GM12864 (cell line): ENCODE measurements at places on chromosomes 11 and 22.

DNA sequence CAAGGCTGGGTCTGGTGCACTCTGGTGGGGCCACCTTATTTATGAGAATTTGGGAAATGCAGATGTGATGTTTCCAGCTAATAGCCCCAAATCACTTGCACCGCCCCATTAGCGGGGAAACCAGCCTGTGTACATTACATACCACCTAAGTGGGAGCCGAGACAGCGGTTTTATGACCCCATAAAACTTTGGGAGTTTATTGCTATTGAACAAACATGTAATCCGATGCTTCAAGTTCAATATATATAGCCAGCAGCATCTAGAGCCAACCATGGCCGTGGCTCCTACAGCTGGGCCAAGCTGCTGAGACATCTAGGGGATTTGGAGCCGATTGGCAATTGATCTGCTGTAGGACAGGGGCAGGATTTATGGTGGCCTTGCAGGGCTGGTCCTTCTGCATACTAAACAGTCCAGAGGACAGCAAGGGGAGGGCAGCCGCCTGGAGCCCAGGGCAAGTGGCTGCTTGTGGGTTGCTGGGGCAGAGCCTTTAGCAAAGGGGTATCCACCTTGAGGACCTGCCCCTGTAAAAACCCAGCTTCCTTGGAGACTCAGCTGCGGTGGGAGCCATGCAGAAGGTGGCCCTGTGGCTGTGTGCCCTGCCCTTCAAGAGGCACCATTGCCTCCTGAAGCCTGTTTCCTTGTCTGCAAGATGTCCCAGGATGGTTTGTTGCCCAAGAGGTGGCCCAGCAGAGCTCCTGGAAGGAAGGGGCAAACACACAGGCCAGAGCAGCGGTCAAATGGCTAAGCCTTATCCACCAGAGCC is 47.9 kb upstream of the CCDC188 start:
- DNase-seq: no peak

GRCh38 chr11:46382646-46383403 is 1.4 kb downstream of the MDK start:
- DNase-seq: no peak

- no peak for DNase-seq
Measured at GRCh38 chr11:11622340-11622706, 518 bp upstream of the GALNT18 start.

DNA sequence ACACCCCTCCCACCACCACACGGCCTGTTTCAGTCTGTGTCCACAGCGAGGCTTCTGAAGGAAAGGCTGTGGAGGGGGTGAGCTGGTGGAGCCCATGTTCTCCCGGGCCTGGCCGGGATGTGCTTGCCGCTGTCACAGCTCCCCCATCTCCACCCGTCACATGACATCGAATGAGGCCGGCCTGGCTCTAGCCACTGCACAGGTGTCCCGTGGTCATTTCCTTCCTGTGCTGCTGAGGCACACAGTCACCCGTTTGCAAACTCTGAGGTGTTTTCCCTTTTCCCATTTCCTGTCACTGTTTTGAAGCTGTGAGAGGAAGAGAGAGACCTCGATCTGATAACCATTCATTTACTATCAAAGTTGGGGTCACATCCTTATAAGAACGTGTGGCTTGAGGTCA is 55.7 kb upstream of the CLDN5 start:
- DNase-seq: no peak

GRCh38 chr22:27472975-27473374 is 328.6 kb downstream of the MN1 start:
- no peak for DNase-seq

DNA sequence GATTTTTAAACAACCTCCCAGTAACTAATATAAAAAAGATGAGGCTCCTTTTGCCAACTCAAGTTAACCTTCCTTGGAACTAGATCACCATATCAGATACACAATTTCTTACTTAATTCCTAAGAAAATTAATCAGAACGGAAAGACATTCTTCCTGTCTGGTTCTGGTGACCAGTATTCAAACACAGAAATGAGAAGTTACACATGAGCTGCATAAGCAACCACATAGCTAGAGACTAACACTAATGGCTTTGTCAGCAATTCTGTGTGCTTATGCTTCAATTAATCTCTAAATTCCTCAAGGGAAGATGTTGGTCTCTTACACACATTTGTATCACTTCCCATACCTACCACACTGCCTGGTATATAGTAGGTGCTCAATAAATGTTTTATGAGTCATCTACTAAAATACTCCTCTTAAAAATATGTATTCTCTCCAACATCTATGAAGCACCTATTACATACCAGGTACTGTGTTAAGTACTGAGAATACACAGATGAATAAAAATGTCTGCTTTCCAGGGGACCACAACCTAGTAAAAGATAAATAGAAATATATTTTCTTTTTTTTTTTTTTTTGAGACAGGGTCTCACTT is 54.5 kb downstream of the GAB2 start:
- DNase-seq: no peak

- no peak for DNase-seq
Measured at GRCh38 chr11:114130629-114131277, 71.2 kb downstream of the ZBTB16 start.

- no peak for DNase-seq
Measured at GRCh38 chr11:119120639-119121007, 757 bp upstream of the HINFP start.

GRCh38 chr11:132464003-132464342 is 1068.3 kb downstream of the OPCML start:
- no peak for DNase-seq

DNA sequence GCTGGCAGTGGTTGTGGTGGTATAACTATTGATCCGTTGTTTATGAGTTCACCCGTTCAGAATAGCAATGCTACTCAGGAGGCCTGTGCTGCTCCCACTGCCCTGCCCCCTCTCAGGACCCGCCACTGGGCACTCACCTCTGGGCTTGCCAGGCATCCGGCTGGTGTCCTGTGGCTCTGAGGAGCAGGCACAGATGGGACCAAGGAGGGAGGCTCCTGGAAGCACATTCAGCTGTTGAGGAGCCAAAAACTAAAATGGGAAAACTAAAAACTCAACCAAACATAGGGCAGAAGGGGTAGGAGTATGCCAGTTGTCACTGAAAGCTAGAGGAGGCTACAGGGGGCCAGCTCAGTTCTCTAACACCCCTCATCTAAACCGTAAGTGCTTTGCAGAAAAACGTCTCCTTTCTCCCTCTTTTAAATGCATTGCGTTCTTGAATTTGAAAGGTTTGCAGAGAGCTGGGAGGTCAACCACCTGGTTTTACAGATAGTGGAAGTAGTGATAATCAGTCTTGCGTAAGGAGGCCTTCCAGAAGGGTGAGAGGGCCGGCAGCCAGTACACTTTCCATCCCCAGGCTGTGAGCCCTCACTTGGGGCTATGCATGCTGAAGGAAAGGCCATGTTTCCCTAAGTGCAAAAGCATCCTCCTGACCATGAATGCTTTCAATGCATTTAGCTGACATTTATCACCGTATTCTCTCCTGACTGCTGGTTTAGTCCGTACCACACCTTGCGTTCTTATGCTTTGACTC is 547.4 kb downstream of the NTM start:
- no peak for DNase-seq

DNA sequence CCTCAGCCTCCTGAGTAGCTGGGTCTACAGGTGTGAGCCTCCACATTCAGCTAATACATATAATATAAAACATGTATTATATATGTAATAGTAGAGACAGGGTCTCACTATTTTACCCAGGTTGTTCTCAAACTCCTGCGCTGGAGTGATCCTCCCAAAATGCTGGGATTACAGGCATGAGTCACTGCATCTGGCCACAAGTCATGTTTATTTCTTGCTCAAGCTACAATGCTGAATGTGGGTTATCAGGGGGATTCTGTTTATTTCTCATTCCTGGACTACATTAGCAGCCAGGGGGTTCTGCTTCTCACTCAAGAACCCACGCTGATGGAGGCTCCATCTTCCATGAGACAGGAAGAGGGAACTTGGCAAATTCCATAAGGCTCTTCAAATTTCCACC is 24.8 kb downstream of the FOLR3 start:
- DNase-seq: no peak

DNA sequence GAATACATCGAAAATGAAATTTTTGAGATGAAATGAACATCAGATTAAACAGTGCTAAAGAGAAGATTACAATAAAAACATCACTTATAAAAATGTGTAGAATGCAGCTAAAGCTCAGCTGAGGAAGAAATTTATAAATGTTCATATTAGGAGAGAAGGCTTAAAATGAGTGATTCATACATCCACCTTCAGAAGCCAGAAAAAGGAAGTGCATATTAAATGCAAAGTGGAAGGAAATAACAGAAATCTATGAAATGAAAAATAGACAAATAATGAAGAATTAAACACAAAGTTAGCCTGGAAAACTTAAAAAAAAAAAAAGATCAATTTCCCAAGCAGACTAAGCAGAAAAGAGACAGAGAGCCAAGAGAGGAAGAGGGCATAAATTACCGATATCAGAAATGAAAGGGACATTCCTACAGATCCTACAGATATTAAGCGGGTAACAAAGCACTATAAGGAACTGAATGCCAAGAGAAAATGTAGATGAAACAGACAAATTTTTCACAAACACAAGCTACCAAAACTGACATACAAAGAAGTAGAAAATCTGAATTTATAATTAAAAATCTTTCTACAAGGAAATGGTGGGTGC is 7.2 kb upstream of the MOB2 start:
- no peak for DNase-seq

DNA sequence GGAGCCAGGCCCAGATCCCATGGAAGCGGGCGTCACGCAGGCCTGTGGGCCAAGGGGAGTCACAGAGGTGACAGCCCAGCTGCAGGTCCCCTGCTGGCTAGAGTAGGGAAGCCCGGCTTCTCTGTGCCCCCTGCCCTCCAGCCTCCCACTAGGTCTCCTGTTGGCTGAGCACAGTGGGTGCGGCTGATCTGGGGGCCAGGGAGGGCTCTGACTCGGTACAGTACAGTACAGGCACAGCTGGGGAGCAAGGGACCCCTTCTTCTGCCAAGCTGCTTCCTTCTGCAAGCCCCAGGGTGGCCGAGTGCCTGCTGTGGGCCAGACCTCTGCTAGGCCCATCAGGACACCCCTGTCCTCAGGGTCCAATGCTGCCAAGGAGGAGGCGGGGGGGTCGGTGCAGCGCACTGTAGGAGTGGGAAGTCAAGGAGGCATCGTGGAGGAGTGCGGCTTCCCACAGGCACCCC is 10.1 kb downstream of the SUSD2 start:
- no peak for DNase-seq

DNA sequence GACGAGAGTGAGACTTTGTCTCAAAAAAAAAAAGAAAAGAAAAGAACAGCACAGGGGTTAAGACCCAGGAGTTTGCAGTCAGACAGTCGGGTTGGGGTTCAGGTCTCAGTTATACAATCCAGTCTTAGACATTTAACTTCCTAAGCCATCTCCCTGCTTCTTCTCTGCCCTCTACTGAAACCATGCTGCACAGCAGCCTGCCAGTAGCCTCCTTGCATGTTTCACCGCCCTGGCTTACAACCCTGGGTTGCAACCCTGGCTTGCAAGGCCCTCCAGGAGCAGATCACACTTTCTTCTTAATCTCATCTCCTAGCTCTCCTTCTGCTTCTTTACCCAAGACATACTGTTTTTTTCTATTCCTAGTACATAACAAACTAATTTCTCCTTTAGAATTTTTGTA is 5.9 kb upstream of the B3GAT3 start:
- DNase-seq: no peak

GRCh38 chr11:120324932-120325810 is at the start of gene TLCD5:
Gene TLCD5, plus strand, starts transcription at chr11:120325299. Its CDS starts 2,143 bp downstream, at chr11:120327442.
- no peak for DNase-seq

DNA sequence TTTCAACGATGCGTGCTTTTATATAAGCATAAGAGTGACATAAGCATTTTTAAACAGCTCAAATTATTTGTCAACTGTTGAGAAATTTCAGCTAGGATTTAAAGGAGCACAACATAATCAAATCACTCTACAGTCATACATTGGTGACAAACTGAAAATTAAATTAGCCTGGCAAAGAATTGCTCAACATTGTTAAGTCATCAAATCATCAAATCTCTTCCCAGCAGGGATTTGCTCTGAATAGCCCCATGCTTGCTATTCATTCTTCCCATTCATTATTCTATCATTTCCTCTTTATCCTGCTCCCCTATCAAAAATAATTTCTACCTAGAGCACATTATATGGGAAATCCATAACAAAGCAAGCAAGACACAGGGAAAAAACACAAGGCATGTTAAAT is 198.7 kb upstream of the LUZP2 start:
- DNase-seq: no peak

GRCh38 chr11:8839957-8840945 is 70.7 kb upstream of the AKIP1 start:
- no peak for DNase-seq

DNA sequence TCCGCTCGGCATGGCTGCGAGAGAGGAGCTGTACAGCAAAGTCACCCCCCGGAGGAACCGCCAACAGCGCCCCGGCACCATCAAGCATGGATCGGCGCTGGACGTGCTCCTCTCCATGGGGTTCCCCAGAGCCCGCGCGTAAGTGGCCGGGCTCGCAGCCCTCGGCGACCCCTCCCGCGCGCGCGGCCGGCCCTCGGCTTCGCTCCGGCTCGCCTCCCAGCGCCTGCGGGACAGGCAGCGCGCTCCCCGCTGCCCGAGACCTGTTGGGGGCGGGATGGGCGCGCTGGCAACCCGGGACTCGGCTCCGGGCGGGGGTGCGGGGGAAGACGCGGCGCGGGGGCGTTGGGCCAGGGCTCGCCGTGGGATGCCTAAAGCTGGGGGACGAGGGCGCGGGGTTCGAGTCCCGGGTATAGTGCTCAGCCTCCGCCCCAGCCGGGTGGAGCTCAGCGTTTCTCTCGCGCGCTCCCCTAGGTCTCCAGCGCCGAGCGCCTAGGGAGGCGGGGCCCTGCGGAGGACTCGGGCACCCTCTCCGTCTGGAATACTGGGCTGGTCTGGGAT is 630 bp downstream of the UBASH3B start:
- no peak for DNase-seq

DNA sequence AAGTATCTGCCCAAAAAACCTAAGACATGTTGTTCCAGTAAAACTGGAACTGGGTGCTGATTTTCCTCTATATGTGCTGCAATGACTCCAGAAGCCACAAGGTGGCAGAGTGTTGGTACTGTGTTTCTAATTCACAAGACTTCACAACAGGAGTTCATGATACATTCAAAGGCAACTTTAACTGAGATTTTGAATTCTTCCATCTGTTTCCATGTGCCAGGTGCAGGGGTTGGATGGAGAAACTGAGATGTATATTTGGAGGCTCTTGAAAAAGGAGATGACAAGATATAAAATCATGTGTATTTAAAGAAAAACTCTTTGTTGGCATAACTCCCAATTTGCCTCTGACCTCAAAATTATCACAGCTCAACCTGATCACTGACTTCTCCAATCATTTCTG is 1098.6 kb upstream of the CCDC90B start:
- peak; percentile 15 for DNase-seq
